ENCODE measurements at places on chromosomes 11 and 22. TPM values are rescaled to one million over a fixed set of nuclear protein-coding genes. Genes with fewer than 3 reads are reported as not detected.
A peak's percentile ranks its signal among the peaks of the same experiment; 100 is the strongest.

Gene C11orf16
- not detected for total RNA-seq

GRCh38 chr11:70230840-70231710 lies 28.0 kb downstream of the FADD start:
- no peak for DNase-seq

Gene PAX6
- total RNA-seq, result not detected

DNA sequence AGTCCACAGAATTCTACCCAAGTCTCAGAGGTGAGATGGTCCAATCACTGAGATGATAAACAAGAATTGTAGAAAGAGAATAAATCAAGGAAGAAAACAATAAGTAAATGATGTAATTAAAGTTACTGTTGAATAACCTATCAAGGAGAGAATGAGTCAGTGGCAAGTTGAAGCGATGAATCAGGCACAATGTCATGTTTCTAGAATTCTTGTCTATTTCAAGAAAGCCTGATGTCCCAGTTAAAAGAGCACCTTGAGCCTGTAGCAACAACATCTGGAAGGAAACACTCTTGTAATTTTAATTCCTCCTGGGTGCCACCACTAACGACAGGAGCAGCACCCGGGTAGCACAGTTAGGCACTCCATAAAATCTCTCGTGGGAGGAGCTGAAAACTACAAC lies 67.9 kb upstream of the SLC35C1 start:
- DNase-seq, result no peak

- DNase-seq, result no peak
These were observed 3.3 kb downstream of the TMEM121B start for GRCh38 chr22:17117890-17118289.

DNA sequence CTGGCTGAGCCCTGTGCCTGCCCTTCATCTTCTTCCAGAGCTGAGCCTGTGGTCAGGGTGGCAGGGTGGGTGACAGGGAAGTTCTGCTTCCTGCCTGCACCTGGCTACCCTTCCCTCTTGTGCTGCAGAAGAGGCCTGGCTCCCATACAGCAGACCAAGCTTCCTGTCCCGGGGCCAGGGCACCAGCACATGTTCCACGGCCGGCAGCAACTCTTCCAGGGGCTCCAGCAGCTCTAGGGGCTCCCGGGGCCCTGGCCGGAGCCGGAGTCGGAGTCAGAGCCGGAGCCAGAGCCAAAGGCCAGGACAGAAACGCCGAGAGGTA lies 15.0 kb downstream of the ROBO3 start:
- no peak for DNase-seq

Gene INSC
- total RNA-seq, result 0.23 TPM

GRCh38 chr11:9089636-9090035 lies 1.8 kb downstream of the SCUBE2 start:
- DNase-seq, result no peak

- DNase-seq, result no peak
These were observed 5.3 kb upstream of the DCUN1D5 start for GRCh38 chr11:103097279-103097678.

Gene NDUFS3
- 65.6 TPM for total RNA-seq

DNA sequence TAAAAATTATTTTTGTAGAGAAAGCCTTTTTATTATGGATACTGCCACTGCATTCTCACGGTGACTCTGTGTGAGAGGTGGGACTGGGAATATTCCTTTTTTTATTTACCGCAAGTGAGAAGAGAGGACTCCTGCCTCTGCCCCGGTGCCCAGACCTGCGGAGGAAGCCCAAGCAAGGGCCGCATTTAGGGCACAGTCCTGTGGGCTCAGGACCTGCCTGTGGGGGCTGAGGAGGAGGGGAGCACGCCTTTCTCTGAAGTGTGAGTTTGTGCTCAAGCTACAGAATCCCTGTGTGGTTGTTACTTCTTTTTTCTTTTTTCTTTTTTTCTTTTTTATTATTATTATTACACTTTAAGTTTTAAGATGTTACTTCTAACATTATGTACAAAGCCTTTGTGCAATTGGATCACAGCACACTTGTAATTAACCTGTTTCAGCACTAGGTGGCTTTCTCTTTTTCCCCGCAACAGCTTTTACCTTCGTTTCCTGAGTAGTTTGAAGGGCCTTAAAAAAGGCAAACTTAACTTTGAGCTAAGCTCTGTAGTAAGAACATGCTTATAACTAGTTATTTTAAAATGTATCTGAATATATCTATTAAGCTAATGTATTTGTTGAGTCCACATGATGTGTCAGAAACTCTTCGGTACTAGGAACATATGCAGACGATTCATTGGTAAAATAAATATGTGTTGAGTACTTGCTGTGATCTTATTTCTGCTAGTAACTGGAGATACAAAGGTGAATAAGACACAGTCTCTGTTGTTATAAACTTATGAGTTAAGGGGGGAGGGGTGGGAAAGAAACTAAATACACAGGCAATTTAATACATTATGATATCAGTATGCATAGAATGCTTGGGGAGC lies 18.3 kb downstream of the AMOTL1 start:
- no peak for DNase-seq

DNA sequence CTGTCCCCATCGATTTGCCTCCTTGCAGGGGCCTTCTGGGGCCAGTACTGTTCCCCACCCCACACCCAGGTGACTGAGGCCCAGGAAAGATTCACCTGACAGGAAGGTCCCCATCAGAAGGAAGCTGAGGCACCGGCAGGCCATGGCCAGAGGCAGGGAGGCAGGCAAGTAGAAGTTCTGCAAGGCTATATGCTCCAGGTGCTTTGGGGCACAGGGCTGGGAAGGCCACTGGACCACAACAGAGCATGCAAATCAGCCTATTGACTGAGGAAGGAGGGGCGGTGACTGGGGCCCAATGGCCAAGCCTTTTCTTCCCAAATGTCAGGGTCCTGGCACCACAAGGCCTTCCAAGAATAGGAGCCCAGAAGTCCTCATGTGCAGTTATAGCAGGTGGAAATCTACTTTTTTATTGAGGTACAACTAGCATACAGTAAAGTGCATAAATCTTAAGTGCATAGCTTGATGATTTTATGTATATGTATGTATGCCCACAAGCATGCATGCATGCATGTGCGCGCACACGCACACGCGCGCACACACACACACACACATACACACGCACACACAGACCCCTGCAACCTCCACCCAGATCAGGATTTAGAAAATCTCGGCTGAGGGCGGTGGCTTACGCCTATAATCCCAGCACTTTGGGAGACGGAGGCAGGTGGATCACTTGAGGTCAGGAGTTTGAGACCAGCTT lies at the start of gene VPREB3:
VPREB3 (minus strand) TSS at position 206 of the 700 bp plus-strand sequence; CDS start at position 144, 62 bp downstream.
- DNase-seq, result no peak

DNA sequence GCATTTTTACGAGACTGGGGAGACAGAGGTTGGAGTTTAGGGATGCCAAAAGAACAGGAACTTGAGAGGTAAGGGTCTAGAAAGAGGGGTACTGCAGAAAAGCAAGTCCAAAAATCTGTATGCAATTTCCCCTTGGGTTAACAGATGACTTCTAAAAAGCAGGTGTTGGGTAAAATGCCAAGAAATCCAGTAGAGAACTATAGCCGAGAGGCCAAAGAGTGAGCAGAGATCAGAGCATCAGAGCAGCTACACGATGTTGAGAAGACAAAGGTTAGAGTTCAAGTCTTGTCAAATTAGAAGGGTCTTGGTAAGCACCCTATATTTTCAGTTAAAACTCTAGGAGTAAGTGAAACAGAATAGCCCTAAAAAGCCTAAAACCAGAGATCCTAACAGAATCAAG lies 145.2 kb downstream of the FCHSD2 start:
- DNase-seq, result no peak

DNA sequence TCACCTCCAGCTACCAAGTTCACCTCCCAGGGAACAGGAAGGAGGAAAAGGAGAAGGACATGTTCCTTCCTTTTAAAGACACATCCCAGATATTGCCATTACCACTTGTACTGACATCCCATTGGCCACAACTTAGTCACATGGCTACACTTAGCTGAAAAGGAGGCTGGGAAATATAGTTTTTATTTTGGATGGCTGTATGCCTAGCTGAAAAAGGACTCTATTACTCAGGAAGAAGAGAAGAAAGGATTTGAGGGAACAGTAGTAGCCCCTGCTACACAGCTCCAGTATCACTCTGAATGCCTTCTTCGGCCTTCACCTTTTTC lies 2.1 kb upstream of the APOA5 start:
- no peak for DNase-seq

Gene KCTD21
- total RNA-seq, result 10.5 TPM

DNA sequence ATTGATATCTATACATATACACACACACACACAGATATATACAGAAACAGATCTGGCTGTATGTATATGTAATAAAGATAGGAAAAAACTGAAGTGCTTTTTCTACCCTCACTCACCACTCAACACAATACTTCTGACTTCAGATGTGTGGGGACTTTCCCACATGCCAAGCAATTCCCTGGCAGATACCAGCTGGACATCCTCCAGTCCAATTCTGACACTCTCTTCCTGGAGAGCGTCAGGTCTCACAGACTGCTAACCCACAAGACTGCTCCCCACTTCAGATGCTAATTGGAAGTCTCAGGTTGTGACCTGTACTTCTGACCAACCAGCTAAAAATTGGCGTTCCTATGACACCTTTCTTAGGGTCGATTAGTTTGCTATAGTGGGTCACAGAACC lies 140.6 kb downstream of the ATG16L2 start:
- DNase-seq, result no peak

DNA sequence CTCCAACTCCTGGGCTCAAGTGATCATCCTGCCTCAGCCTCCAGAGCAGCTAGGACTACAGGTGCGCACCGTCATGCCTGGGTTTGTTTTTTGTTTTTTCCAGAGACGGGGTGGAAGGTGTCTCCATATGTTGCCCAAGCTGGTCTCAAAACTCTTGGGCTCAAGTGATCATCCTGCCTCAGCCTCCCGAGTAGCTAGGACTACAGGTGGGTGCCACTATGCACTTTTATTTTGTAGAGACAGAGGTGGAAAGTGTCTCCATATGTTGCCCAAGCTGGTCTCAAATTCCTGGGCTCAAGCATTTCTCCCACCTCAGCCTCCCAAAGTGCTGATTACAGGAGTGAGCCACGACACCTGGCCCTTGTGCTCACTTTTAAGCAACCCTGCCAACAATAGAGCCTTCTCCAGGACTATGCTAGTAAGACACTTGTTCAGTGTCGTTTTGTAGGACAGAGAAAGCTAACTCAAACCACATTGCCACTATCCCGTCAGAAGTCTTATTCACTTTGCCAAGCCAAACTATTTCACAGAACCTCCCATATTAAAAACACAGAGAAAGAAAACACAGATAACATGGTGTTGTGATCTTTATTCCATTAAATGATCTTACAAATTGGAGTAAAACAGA lies 9.4 kb upstream of the PLAAT3 start:
- DNase-seq, result no peak

DNA sequence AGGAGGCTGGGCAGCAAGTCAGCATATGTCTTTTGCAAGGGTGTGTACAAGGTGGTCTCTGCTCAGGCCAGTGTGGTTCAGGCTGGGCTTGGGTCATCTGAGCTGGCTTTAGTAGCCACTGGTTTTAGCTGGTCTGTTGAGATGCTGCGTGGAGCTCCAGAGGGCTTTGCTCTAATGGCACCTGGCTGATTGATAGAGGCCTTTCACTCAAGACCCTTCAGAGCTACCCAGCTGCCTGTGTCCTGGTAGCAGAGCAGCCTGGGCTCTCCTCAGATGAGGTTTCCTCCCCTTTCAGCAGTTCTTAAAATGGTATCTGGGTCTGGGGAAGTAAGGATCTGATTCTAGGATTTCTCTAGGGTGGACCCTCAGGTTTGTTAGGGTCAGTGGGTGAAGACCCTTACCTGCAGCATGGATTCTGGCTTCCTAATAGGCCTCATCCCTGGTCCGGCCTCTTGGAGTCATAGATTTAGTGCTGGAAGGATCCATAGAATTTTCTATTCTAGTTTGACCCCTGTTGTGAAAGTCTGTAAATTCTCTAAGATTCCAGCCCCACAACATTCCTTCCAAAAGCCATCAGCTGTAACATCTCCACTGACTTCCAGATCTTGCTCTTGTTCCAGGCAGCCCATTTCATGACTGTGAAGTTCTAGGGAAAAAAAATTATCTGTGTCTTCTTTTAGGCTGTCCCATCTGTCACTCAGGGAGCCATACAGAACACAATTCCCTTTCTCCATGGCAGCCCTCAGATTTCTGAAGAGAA lies 190.2 kb upstream of the ZBED5 start:
- DNase-seq, result no peak

- no peak for DNase-seq
These were observed 452.3 kb downstream of the RAB38 start for GRCh38 chr11:87722756-87723565.

Gene SF3B2
- total RNA-seq, result 140 TPM

DNA sequence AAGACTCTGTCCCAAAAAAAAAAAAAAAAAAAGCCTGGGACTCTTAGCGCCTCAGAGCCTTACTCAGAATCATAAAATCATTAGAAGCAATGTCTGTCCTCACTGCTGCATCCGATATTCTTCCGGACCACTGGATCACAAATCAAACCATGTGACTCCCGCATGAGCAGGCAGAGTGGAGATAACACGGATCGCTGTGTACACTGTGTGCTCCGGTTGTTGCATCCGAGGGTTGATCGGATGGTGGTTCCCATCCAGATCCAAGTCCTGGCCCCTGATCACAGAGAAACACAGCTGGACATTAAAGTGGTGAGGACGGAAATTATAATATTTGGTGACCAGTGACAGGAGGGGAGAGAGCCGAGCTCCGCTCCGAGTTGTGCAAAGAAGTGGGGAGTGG lies 9.7 kb upstream of the TXNRD2 start:
- no peak for DNase-seq

DNA sequence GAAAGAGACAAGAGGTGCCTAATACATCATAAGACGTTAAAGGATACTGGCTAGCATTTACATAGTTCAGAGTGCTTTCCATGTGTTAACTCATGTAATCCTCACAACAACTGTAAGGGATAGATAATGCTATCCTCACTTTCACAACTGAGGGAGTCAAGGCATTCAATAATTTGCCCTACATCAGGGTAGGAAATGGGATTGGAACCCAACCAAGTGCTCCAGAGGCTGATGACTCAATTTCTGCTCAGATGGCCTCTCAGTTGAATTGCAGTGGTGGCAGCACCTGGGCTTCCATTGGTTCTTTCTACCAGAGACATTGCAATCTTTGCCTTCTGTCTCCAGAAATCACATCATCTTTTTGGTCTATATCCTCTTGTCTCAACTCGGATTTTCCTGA lies 232.9 kb downstream of the ETS1 start:
- no peak for DNase-seq

- DNase-seq, result no peak
These were observed at the start of gene SLC5A1 for GRCh38 chr22:32042924-32043323. SLC5A1 (plus strand) TSS chr22:32043261; CDS start chr22:32043282, 21 bp downstream.

- DNase-seq, result no peak
These were observed 6.4 kb downstream of the FAM83F start for GRCh38 chr22:40001106-40001505.

GRCh38 chr22:20803696-20804324 lies 29.9 kb downstream of the SERPIND1 start:
- DNase-seq, result no peak

Gene OR5B21
- total RNA-seq, result not detected

- DNase-seq, result peak; percentile 70
These were observed 6.0 kb upstream of the OMP start for GRCh38 chr11:77096591-77097019.

Gene MUC5AC
- total RNA-seq, result not detected

GRCh38 chr11:42595876-42596275 lies 715.9 kb upstream of the API5 start:
- no peak for DNase-seq

GRCh38 chr22:25698978-25699377 lies 43.0 kb upstream of the MYO18B start:
- no peak for DNase-seq

Measured in posterior vena cava (tissue), 2 donors.